SW 1271 (cell line): ENCODE measurements at places on chromosomes 2 and 18.

- no peak for DNase-seq
Observed at GRCh38 chr2:38384338-38384737, 7.3 kb upstream of the ATL2 start.

- DNase-seq, result no peak
Observed at GRCh38 chr2:128308889-128309279, 9.8 kb downstream of the HS6ST1 start.

DNA sequence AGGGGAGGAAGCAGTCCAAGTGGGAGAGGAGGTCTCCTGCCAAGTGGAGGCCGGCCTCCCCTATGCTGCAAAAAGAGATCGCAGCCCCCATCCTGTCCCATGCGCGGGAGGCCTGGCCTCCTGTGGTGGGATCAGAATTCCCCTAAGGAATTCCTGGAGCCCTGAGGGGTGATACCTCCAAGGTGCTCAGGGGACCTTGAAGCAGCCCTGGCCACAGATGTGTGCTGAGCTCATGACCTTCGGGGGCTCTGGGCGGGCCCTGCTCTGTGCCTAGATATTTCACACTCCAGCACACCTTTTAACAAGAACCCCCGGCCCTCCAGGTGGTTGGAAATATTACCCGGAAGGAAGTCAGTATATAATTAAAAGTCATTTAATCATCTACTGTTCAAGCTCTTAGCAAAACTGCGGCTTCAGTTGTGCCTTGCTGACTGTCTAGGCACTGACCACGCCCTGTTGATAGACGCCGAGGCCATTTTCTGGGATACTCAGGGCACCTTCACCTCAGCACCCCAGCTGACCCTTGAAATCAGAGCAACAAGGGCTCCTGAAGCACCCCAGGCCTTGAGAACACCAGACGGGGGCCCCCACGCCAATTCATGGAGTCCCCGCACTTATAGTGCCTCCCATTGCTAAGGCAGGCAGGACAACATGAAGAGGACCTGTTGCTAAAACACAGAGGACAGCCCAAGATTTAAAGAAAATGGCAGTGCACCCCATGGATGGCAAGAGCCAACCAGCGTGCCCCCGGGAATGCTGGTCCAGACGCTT is 119.1 kb downstream of the NDUFA10 start:
- no peak for DNase-seq

DNA sequence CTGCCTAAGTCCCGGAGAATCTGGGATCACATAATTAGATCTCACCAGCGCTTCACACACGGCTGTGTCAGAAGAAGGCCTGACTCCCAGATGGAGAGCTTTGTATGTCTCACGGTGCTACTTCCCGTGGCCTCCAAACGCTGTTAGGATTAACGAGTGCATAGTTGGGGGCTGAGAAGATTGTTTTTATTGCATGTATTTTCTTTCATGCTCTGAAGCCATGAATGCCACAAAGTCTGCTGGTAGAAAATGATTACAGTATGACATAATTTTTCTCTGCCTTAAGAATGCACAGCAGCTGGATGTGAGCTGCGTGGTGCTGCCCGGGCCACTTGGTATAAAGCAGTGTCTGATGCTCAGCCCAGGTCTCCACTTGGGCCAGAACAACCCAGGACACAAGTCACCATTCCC is 166.5 kb downstream of the SEPTIN10 start:
- DNase-seq, result no peak

DNA sequence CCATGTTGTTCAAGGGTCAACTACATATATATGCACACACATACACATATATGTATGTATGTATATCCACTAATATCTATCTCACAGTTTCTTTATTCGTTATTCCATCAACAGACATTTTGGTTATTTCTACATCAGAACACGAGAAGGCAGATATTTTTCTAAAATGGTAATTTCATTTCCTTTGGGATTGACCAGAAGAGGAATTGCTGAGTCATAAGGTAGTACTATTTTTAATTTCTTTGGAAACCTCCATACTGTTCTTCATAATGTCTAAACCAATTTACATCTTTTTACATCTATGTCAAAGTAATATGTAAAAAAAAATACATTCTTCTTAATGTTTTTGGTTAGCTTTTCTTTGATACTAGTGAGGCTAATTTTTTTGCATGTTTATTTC is 630.7 kb upstream of the GCFC2 start:
- DNase-seq, result no peak

DNA sequence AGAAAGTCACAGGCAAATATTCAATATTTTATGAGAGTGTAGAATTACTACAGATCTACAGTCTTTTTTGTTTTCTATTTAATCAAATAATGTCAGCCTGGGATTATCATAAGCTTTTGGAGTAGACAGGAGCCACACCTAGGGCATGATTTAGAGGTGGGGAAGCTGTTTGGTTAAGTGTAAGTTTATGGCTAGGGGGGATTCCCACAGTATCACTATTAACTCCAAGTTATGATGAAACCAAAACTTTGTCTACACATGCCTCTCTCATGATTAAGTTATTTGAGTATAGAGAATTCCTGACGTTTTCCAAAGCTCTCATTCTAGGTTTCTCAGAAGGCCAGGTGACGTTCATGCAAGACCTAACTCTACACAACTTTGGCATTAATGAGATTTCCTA is 2.1 kb downstream of the SERPINB10 start:
- DNase-seq, result no peak

DNA sequence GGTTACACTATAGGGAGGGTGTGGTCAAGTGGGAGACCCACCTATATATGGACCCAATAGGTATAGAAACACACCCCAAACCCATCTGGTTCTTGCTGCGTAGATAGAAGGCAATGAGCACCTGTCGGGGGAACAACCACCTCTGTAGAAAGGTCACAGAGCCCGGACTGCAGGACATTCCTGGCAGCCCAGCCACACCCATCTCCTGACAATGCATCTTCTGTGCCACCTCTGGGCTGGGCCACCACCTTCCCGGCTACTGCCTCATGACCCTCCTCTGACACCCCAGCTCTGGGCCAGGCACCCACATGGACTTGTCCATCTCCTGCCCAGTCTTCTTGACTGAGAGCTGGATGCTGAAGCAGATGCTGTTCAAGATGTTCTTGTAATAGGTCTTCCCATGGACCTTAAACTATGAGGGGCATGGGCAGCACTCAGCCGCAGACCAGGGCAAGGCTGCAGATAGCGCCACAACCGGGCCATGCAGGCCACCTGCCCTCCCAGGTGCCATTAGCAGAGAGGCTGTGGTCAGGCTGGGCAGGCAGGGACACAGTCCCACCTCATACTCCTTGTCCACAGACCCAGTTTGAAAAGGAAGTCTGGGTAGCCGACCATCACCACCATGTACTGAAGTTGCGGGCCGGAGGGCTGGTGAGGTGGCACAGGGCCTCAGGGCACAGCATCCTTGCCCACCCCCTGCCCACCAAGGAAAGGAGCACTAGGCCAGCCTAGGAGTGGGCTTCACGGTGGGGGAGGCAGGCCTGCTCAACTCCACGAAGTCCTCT is 9.3 kb downstream of the ALPG start:
- no peak for DNase-seq

GRCh38 chr2:177072090-177072489 is 140.5 kb upstream of the HNRNPA3 start:
- no peak for DNase-seq

- DNase-seq, result no peak
Observed at GRCh38 chr18:41526054-41526453, 429.0 kb upstream of the PIK3C3 start.

GRCh38 chr2:164935118-164936101 is 19.9 kb downstream of the SLC38A11 start:
- no peak for DNase-seq

- no peak for DNase-seq
Observed at GRCh38 chr2:220034426-220035130, 407.1 kb downstream of the SLC4A3 start.

DNA sequence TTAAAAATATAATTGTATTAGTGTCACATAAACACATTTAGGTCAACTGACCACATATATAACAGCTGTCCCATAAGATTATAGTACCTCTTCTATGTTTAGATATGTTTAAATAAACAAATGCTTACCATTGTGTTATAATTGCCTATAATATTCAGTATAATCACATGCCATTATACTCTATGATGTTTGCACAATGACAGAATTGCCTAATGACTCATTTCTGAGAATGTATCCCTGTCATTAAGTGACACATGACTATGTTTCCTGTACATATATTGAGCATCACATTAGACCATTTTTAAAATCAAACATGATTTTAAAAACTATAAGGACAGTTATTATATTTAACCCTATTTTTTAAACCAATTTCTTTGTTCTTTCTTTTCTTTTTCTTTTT is 89.8 kb downstream of the HS6ST1 start:
- DNase-seq, result peak; percentile 7

DNA sequence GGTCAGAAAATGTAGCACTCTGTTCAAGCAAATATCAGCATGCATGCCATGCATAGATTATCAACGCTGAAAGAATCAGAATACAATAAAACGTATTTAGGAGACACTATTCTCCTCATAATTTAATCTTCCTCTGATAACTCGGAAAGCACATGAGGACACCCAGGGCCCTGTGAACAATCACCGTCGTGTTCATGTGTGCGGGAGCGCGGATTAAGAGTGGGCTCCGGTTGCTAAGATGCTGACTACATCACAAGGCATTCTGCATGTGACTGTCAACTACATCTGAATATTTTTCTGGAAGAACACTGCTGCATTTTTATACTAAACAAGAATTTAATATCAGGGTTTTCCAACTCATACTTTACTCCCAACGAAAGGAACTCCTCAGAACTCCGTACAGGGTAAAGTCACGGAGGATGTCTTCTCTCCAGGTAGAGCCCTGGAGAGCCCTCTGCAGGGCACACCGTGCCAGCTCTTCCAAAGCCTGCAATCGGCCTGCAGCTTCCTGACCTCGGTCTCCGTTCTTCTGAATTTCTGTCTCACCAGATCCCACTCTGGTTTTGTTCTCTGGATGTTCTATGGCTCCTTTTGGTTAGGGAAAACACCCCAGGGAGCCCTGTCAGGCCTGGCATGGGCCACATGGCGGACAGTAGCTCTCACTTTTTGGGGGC is 59.6 kb downstream of the ZNF516 start:
- DNase-seq, result no peak

GRCh38 chr2:64114063-64114911 is 29.9 kb downstream of the PELI1 start:
- no peak for DNase-seq

- no peak for DNase-seq
Observed at GRCh38 chr2:27212626-27213471, 781 bp upstream of the SLC5A6 start.

GRCh38 chr2:230330725-230331124 is 3.7 kb downstream of the SP140L start:
- no peak for DNase-seq

- DNase-seq, result no peak
Observed at GRCh38 chr2:223086370-223086981, 34.5 kb downstream of the KCNE4 start.

DNA sequence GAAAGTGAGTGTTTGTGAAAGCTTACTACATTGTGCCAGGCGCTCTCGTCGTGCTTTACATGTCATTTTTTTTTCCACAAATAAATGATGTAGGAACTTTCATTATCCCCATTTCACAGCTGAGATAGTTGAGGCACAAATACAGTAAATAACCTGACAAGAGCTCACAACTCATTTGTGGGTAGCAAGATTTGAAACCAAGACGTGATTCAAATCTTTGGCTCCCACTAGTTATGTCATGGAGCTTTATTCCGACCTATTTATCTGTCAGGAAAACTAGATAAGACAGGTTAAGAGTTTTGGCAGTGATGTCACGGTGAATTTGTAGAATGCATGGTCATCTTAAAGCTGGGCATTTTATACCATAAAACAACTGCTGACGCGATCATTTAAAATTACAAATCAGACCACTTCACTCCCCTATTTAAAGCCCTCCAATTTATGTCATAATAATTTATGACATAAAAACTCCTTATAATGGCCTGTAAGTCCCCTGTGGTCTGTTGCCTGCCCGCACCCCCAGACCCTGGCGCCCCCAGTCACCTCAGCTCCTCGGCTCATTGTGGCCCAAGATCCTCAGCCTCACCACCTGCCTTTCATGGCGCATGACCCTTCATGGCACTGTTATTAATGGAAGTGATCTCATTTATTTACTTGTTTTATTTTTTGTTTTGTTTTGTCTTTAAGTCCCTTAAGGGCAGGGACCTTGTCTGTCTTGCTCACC is 678 bp upstream of the ZNF24 start:
- DNase-seq, result no peak

- DNase-seq, result peak; percentile 40
Observed at GRCh38 chr2:100427627-100428258, 10.3 kb upstream of the CHST10 start.

DNA sequence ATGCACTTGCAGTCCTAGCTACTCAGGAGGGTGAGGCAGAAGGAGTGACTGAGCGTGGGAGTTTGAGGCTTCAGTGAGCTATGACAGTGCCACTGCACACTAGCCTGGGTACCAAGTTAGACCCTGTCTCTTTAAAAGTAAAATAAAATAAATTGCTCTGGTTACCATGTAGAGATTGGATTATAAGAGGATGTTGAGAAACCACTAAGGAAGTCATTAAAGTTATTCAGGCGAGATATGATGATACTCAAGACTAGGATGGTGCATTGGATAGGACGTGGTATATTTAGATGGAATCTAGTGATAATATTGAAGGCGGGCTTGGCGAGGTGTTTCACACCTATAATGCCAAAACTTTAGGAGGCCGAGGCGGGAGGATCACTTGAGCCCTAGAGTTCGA is 50.6 kb downstream of the BMPR2 start:
- no peak for DNase-seq

DNA sequence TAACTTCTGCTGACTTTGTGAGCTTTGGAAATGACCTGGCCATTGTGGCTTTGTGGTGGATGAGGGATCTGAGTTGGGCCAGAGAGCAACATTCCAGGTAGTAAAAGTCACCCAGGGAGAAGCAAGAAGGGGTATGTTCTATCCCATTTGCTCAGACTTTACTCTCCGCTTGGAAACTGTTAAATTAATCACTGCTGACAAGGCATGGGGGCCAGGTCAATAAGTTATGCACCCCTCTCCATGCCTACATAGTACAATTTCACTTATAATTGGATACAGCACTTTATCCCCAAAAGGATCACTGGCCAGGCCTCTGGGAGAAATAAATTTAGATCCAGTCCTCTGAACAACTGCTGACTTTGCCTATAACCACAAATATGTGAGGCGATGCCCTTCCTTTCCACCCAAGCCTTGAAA is 92.1 kb downstream of the RPRM start:
- DNase-seq, result no peak

DNA sequence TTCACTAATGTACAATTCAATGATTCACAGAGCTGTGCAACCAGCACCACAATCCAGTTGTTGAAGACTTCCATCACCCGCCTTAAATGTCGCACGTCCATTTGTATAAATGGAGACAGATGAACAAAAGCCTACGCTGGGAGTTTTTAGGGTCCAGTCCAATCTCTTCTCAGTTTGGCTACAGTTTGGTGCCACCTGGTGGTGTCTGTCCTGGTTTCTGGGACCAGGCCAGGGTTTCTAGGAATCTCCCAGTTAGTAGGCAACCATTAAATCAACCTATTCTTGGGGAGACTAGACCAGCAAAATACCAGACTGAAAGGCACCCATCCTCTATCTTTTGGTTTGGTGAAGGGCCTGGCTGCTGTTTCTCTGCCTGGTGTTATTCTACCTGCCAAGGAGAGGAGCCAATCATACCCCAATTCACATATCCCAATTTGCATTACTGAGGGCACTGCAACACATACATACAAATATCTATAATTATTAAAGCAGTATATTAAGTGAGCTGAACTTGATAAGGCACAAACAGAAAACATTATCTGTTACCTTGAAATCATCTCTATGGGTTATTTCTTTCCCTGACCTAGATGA is 3.2 kb upstream of the DDX1 start:
- DNase-seq, result peak; percentile 78

GRCh38 chr2:17226941-17227490 is 291.2 kb downstream of the RAD51AP2 start:
- DNase-seq, result no peak

- no peak for DNase-seq
Observed at GRCh38 chr18:8215741-8216140, 393.5 kb upstream of the RAB12 start.
